COLO829 (cell line): ENCODE measurements at places on chromosomes 1 and 21.

- DNase-seq = peak; percentile 35
These were observed 198.3 kb downstream of the CYYR1 start for GRCh38 chr21:26374817-26375216.

GRCh38 chr1:218459878-218460711, 115.0 kb downstream of the TGFB2 start:
- peak; percentile 94 for DNase-seq

- no peak for DNase-seq
These were observed 107.2 kb upstream of the MARK1 start for GRCh38 chr1:220420726-220421125.

GRCh38 chr1:163258181-163258580, 55.5 kb upstream of the RGS5 start:
- peak; percentile 92 for DNase-seq

- no peak for DNase-seq
These were observed 39.4 kb upstream of the VTCN1 start for GRCh38 chr1:117250061-117250606.
